GM23338 (cell line): ENCODE measurements at places on chromosomes 2 and 18. TPM values are rescaled to one million over a fixed set of nuclear protein-coding genes. Genes with fewer than 3 reads are reported as not detected.

ANKMY1 gene
- polyA plus RNA-seq, result 2.3 TPM in 2 replicates

NPHP1 gene
- 10.0 and 11.0 TPM in 2 replicates for polyA plus RNA-seq

RMC1 gene
- 23.6 and 24.6 TPM in 2 replicates for polyA plus RNA-seq

SPATA3 gene
- not detected in 2 replicates for polyA plus RNA-seq

SLC19A3 gene
- polyA plus RNA-seq, result 3.5 and 4.2 TPM in 2 replicates

AMER3 gene
- polyA plus RNA-seq, result 0.05 TPM in 1 of 2 replicates, not detected in the other

ONECUT2 gene
- polyA plus RNA-seq, result 0.68 and 0.82 TPM in 2 replicates

WNT10A gene
- polyA plus RNA-seq, result not detected in 2 replicates

CTDP1 gene
- 9.4 and 9.9 TPM in 2 replicates for polyA plus RNA-seq

HOXD12 gene
- not detected in 2 replicates for polyA plus RNA-seq
